RCC 7860 (cell line): ENCODE measurements at places on chromosomes 12 and 14.

- peak; percentile 30 for DNase-seq
Observed at GRCh38 chr12:74722709-74723108, 185.1 kb downstream of the ATXN7L3B start.

DNA sequence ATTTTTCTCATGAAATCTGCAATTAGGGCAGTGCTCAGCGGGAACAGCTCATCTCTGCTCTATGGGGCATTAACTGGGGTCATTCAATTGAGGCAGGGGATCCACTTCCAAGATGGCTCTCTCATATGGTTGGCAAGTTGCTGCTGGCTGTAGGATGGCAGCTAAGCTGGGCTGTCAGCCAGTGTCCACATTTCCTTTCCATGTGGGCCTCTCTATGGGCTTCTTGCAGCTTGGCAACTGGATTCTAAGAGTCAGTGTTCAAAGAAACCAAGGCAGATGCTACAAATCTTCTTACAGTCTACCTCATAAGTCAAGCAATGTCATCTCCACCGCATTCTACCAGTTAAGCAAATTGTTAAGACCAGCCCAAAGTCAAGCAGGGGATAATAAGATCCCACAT lies 50.3 kb upstream of the TMCC3 start:
- no peak for DNase-seq

DNA sequence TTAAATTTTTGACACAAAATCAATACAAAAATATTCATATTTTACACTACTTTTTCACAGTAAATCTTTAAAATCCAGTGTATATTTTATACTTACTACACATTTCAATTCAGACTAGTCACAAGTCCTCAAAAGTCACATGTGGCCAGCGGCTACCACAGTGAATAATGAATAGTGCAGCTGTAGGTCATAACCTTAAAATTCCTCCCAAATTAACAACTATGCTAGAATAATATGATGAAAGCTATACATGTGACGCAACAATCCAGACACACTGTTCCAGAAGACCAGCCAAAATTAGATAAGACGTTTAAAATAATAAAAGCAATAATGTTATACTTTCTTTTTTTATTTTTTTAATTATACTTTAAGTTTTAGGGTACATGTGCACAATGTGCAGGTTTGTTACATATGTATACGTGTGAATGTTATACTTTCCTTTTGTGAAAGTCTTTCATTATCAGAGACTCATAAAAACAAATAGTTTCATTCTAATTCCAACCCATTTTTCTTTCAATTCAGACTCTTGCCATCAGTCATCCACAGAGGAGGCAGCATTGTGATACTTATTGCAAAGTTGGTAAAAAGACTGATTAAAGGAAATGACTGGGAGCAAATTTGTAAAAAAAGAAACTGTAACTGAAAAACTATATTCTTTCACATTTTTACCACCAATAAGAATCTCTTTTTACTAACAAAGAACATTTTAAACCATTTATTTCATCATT lies 67.0 kb downstream of the C2CD5 start:
- no peak for DNase-seq

- no peak for DNase-seq
Observed at GRCh38 chr14:68599896-68600610, 192.8 kb downstream of the ZFP36L1 start.

DNA sequence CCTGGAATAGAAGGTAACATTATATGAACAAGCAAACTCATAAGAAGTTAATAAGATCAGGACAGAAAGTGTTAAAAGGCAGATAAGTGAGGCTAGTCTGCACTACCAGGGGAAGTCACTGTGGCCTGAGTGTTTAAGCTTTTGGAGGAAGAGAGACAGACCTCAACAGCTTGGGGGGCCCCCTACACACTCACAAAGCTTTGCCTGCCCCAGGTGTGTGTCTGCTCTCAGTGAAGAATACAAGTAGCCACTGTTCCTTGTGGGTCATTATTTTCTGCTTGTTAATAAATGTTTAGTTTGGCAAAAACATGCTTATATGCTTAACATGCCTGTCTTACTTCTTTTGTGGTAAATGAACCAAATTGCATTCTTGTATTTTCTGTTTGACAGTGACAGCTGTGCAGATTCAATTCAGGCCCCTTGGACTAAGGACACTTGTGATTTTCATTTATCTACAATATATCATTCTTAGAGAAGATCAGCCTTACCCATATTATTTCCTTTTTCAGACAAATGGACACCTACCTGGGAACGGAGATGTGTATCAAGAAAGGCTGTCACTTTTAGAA lies 50.7 kb upstream of the C12orf71 start:
- no peak for DNase-seq

GRCh38 chr14:100371773-100372172 lies 48.6 kb downstream of the SLC25A47 start:
- DNase-seq, result no peak

DNA sequence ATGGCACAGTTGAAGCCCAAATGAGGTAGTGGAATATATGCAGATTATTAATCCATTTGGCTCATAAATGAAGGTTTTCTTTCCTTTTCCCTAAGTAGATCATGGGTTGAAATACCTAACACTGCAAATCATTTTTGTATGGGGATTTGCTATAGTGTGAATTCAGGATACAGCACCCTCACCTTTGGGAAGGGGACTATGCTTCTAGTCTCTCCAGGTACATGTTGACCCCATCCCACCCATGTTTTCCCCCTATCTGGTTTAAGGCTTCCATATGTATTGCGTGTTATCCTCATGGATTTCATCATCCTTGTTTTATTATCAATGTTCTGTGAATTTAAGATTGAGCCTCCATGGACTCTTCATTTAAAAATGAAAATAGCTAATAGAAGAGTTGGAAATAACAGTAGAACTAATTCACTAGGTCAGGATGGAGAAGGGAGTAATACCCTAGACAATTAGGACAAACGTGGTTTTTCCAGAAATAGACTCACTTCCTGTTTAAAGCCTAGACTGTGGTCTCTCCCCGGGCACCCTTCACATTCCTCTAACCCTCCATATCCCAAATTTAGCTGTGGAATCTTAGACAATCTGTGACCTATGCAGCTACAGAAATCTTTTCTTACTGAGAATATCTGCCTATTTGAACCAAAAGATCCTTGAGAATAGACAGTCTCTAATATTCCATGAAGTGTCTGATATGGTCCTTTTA lies 56.5 kb downstream of the DAD1 start:
- DNase-seq, result no peak

DNA sequence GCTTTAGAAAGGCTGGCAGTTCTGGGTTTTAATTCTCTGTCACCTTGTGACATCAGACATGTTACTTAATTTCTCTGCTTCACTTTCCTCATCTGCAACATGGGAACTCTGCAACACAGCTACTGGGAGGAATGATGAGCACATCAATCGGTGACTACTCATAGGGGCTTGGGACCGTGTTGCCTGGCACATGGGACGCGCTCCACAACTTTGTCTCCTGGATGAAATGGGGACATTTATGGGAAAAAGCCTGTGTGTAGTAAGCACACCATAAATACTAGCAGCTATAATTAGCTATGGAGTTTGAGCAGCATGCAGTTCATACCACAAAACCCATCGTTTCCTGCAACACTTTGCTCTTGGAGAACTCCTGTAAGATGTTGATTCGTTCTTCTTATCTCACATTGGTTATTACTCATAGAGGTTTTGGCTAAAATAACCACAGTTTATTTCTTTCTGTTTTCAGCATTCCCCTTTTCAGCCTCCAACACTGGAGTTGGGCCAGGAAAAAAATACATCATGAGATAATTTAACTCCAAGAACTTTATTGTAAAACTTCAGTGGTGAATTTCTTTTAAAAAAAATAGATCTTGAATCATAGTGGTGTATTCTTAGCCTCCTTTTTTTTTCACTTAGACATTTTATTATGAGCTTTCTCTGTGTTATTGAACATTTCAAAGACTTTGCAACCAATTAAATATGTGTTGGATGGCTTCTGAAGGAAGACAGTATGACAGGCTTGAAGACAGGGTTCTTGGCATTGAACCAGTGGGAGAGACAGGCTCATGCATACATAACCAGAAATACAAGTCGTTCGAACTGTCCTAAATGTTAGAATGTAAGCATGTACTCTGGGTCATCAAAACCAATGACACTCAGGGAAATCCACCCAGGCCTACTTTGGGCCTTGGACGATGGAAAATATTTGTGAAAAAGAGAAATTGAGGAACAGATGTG lies 72.7 kb downstream of the RIN3 start:
- DNase-seq, result peak; percentile 72

DNA sequence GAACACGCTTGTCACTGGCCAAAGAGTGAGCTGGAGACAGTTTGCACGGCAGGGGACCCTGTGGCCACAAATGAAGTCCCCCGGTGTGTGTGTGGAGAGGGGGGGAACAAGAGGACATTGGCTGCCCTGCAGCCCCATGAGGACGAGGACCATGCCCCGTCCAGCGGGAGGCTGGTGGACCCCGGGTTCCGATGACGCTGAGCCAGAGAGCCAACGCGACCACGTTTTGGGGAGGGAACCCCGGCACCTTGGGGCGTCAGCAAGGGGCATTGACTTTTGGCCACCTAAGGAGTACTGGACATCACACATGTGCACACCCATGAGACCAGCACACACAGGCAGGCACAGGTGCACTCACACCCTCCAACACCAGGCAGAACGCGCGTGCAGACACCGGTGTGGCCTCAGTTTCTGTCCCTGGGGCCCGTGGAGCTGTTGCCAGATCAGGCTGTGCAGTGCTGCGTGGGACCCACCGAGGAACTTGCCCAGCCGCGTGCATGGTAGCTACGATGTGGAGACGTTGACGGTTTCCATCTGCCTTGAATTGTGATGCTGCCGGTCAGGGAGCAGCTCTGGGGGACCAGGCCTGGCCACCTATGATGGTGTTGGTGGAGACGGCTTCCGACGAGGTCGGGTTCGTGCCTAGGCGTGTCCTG lies 26.5 kb downstream of the NOC4L start:
- no peak for DNase-seq

DNA sequence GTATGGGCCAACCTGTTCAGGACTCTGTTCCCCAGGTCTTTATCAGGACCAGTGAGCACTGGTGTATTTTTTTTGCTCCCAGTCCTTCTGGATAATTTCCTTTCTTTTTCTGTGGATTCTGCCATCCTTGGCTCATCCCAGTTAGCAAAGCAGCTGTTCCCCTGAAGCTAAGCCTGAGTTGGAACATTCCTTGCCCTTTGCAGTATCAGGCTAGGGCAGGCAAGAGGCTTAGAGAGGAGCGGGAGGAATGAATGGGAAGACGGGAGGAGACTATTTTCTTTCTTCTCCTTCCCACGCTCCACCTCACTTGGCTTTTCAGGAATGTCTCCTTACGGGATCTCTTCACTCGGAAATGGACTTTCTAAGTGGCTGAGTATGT lies 29.2 kb downstream of the ERG28 start:
- DNase-seq, result no peak

DNA sequence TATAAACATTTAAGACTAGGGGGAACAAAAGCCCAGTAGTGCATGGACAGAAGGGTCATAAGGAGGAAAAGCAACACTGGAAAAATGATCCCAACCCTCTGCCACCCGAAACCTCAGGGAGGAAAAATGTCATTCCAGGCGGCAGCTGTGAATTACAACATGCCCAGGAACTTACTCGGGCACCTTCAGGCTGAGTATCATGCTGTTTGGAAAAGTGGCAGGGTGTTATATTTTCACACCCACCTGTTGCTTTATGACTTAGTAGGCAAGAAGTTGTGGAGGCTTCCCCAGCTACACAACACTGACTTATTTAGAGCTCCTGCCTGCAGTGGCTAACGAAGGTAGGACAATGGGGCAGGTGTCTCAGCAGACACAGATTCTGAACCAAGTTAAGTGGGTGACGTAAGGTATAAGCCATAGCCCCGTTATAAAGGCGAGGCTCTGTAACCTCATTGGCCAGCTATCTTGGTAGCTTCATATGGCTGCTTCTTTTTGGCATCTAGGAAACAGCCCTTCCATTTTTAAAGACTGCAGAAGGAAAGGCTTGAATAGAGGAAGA lies 96.1 kb upstream of the IFNG-AS1 start:
- no peak for DNase-seq

DNA sequence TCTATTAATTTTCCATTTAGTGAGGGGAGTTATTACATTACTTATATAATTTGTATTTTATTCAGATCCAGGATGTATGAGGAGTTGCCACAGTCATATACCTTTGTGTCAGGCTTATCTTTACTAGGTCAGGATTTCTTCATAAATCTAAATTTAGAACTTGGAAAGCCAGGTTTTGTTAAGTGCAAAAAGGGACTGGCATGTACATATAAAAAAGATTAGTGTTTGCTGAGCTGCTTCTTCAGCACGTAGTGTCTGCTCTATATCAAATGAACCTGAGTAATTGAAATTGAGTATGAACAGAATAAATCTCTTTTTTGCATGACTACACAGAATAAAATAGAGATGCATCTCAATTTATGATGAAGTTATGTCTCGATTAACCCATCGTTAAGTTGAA lies 157.4 kb downstream of the NUBPL start:
- no peak for DNase-seq
